Fibroblast of the aortic adventitia (primary cell): ENCODE measurements at places on chromosomes 2 and 18. TPM values are rescaled to one million over a fixed set of nuclear protein-coding genes. Genes with fewer than 3 reads are reported as not detected.

GRCh38 chr2:210169516-210170195 is 1.6 kb downstream of the KANSL1L start:
- peak; percentile 84 for DNase-seq

DNAH7 gene
- 2.6 and 2.7 TPM in 2 replicates for total RNA-seq

STK25 gene
- 143 TPM in 2 replicates for total RNA-seq

CRYGA gene
- total RNA-seq: not detected in 2 replicates

DNA sequence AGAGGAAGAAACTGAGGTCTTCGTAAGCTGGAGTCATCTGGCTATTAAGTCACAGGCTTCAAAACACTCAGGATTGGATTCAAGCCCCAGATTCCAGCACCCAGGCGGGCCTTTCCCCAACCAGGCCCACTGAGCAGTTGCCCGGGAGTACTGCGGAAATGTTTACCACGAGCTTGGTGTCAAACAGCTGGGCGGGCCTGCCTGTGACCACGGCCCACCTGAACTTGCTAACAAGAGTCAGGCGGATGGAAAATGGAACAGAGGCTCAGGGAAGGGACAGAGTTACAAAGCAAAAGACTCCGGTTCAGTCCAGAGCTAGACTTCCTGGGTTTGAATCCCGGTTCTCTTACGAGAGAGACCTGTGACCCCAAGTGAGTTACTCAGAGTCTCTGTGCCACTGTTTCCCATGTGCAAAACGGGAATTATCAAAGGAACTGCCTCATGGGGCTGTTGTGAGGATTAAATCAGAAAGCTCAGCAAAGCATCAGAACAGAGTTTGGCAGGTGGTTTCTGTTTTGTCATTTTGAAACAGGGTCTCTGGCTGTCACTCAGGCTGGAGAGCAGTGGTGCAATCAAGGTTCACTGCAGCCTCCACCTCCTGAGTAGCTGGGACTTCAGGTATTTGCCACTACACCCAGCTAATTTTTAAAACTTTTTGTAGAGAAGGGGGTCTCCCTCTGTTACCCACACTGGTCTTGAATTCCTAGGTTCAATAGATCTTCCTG is 49.0 kb upstream of the TFCP2L1 start:
- no peak for DNase-seq

ADRA2B gene
- under 0.01 TPM in 1 of 2 replicates, not detected in the other for total RNA-seq

GRCh38 chr2:10552220-10552870 is 104.2 kb upstream of the ODC1 start:
- DNase-seq: peak; percentile 21

ALPI gene
- total RNA-seq: not detected in 2 replicates

DNA sequence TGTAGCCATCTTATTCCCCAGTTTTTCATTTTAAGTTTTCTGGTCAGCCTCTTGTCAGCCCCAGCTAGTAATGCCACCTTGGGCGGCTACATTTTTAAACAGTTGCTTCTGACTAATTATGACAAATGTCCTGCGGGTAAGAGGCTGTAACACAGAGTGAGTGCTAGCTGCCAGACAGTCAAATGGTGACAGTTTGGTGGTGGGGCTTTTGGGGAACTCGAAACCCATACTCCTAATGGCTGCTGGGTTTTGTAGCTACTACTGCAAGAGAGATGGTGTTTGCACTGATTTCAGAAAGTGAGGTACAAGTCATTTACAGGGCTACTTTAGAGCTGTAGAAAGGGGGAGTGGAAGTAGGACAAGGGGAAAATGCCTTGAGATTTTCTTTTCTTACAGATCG is 48.2 kb downstream of the ZCCHC2 start:
- DNase-seq: no peak

- DNase-seq: no peak
These were observed 1.1 kb downstream of the GRP start for GRCh38 chr18:59220784-59221765.

GRCh38 chr2:63875131-63875527 is 33.4 kb downstream of the UGP2 start:
- DNase-seq: peak; percentile 56

PSMA8 gene
- total RNA-seq: not detected in 2 replicates

- DNase-seq: peak; percentile 69
These were observed 81.1 kb downstream of the SETBP1 start for GRCh38 chr18:44761812-44762211.

- DNase-seq: no peak
These were observed 75.0 kb upstream of the ID2 start for GRCh38 chr2:8606649-8607550.

COLEC12 gene
- total RNA-seq: 63.9 and 109 TPM in 2 replicates

DNA sequence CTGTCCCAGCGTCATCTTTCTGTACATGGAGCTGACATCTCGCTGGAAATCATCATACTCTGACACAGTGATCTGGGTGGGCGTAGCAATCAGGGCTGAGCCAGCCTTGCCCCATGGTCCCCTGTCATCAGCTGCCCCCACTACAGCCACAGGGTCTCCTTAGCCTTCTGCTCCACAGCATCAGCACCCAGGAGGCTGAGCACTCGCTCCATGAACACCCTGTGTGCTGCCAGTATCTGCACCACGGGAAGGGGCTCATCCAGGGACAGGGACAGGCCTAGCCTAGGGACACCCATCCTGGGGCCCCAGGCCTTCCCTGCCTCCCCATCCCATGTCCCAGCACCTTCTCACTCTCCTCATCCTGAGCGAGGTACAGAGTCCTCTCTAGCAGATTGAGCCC is 11.4 kb downstream of the ALPG start:
- DNase-seq: no peak

GRCh38 chr2:231294571-231295362 is 96.3 kb downstream of the ARMC9 start:
- DNase-seq: peak; percentile 4

- no peak for DNase-seq
These were observed 799.3 kb downstream of the BCL11A start for GRCh38 chr2:59754011-59754735.

DNA sequence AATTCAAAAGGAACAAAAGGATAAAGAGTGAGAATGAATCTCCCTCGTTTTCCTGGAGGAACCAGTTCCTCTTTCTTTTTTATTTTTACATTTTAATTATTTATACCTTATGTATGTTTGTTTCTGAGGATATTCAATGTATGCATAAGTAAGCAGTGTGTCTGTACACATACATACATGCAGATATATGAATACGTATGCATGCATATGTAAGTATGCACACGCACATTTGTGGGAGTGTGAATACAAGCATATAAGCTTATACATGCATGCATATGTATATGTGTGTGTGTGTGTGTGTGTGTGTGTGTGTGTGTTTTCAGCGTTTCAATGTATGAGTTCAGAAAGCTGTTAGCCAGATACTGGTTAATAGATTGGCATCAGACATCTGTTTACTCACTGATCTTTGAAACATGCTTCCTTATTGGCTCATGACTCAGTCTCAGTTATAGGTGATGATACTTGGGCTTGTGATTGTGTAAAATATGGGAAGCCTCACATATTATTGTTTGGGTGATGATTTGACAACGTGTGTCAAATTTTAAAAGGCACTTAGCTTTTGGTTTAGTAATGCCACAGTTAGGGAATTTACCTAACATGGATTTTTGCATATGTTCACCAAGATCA is 279.7 kb upstream of the TRIB2 start:
- DNase-seq: no peak

DNA sequence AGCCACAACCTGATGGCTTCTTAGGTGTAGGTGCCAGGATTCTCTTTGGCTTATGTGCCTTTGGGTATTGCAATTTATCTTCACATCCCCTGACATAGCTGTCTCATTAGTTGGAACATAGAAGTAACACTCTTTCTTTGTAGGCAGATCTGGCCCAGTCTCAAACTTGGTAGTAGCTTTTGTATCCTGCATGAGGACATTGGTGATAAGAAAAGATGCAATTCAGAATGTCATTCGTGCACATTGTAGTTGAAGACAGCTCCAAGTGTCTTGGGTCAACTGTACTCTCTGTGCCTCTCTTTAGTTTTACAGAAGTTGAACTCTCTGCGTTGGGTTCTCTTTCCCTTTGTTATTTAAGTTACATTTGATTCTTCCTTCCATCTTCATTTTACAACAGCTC is 69.6 kb upstream of the BCL11A start:
- DNase-seq: no peak

GRCh38 chr18:48727681-48728080 is 188.8 kb downstream of the CTIF start:
- peak; percentile 95 for DNase-seq

- no peak for DNase-seq
These were observed 10.6 kb upstream of the NMI start for GRCh38 chr2:151299920-151300539.

DNA sequence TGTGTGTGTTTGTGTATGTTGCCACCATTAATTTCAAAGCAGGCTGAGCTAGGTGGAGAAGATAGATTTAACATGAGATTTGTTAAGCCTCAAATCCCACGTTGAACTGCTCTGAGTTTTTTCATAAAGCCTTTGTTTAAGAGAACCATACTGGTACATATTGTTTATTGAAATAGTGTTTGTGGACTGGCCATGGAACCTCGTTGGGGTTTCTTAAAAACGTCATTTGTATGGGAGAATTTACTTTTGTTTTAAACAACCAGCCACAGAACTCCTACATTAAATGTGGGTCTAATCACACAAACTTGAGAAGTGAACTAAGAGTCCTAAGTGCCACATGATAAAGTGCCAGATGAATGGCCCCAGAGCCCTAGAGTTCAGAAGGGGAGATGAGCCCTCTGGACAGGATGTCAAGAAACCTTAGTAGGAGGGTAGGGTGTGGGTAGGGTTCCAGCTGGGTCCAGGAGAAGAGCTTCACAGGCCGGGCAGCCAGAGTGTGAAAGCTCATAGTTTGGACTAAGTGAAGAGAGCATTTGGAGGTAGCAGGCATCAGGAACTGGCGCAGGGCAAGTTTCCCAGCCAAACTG is 120.6 kb upstream of the EML6 start:
- DNase-seq: no peak

CIB4 gene
- not detected in 2 replicates for total RNA-seq

DNA sequence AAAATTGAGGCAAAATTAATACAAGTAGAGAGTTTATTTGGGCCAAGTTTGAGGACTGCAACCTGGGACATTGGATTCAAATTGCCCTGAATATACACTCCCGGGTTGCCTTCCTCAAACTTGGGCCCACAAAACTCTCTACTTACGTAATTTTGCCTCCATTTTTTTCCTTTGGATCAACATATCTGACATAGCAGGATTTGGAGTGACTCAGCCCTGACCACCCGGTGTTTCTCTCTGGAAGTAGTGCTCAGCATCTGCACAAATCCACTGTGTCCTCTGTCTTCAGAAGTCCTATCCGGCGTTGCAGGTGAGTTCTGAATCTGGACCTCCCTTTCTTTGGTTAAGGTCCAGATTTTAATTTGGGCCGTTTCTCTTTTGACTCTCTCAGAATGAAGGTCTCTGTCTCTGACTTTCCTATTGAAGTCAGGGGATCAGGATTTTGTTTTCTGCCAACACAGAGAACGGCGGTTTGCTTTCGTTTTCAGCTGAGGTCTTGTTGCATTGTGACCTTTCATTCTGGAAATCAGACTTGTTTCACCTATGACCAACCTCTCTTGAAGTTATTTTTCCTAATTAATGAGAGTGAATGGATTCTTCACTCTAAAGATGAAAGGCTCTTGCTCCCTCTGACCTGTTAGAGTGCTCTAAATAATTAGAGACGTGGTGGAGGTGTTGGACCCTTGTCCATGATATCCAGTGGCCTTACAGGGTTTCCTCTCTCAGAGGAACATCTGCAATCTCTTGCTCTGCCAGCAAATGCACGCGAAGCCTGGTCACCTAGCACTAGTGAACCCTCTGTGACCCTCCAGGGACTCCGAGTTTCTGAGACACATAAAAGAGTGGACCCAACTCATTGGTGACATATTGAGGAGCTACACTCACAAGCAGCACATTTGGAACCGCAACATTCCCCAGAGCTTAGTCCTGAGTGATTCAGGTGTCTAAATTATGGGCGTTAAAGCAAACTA is 13.6 kb downstream of the TCF23 start:
- peak; percentile 22 for DNase-seq

DNA sequence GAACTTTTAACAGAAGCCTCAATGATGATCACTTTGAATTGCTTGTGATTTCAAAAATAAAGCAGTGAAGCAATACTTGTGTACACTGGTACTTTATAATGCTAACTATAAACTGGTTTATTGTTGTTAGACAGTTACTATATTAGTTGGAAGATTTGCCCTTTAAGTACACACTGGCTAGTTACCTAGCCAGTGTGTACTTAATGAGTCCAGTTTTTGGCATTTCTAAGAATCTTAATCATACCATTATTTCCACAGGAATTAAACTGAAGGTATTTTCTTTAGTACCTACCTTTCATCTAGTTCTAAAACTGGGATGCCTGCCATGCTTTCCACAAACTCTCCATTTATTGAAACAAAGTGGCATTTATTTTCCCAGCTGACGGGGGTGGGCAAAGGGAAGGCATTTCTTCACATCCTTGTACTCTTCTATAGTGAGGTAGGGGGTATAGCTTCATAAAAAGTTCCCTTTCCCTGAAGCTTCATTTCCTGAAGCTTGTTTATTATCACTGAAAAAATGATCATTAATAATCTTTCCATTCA is 49.9 kb downstream of the UGP2 start:
- no peak for DNase-seq
